NCI-H1417 treated with DMSO at 0.1 percent for 48 hours (cell line): ENCODE measurements at places on chromosomes 6 and 20.

GRCh38 chr20:43751167-43752050 is 24.6 kb upstream of the GTSF1L start:
- no peak for DNase-seq

GRCh38 chr6:108968325-108969316 is 120.4 kb downstream of the ARMC2 start:
- no peak for DNase-seq

- DNase-seq: no peak
Observed at GRCh38 chr6:89952686-89953085, 58.4 kb downstream of the GJA10 start.

- DNase-seq: no peak
Observed at GRCh38 chr20:47212606-47213207, 143.8 kb downstream of the ZMYND8 start.

DNA sequence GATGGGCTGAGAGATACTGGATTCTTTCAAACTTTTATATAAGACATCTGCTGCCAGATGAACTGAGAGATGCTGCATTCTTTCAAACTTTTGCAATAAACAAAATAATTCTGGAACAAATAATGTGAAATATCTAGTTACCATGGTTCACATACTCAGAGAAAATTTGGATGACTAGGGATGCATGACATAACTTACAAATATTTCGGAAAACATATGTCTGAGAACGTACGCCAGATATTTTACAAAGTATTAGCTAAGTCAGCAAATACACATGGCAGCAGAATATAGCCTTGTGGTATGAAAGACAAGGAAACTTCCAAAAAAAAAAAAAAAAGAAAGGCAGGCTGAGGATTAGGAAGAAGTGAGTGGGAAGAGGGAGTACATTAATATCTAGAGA is 113.3 kb upstream of the TRAF3IP2 start:
- no peak for DNase-seq

DNA sequence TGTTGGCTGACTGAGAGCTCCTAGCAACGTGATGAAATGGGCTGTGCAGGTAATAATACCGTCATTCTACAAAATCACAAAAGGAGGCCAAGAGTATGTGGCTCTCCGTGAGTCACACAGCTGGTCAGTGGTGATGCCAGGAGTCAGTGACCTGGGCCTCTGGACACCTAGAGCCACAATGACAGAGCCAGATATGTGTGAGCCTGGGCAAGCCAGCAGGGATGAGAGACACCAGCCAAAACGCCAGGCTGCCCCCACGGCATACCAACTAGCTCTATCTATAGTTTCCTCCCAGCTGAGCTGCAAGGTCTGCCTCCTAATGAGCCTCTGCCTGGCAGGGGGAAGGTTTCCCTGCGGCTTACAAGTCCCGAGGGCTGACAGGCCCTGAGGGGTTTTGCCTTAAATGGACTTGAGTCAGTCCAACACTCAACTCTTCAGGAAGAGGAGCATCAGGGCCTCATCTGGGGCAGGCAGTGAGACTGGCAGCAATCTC is 70.0 kb downstream of the CPNE5 start:
- no peak for DNase-seq

DNA sequence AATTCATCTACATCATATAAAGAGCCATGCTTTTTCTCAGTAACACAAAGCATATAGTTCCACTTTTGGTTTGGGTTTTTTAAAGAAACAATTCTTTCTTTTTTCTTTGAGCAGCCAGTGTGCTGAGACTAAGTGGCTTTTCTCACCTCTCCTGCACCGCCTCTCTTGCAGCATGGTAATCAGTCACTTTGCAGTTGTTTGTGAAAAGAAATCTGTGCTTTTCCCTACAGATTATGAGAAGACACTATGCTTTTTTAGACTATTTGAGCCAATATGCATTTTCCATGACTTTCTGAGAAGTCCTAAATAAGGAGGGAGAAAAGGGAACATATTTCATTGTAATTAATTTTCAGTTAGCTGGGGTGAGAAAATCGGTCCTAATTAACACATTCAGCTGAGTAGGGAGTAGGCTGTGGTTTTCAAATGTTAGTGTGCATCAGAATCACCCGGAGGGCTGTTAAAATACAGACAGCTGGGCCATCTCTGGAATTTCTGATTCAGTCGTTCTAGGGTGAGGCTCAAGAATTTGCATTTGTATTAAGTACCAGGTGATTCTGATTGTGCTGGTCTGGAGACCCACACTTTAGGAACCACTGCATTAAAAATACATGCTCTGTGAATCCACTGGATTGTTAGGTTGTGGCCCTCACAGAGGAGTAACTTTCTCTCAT is 155.2 kb downstream of the TINAG start:
- DNase-seq: no peak

DNA sequence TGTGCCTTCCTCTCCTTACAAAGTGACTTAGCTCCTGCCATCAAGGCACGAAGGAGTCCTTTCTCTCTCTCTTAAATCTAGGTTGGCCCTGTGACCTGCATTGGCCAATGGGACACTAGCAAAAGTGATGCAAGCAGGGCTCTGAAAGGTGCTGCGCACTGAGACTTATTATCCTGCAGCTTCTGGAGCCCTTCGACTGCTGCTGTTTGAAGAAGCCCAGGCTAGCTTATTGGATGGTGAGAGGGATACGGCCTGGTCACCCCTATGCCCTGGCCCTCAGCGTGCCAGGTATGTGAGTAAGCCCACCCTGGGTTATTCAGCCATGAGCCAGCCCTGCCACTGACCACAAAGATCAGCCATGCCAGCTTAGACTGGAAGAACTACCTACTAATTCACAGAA is 74.5 kb upstream of the GGTLC1 start:
- DNase-seq: no peak
